ENCODE measurements at places on chromosomes 2 and 18.

DNA sequence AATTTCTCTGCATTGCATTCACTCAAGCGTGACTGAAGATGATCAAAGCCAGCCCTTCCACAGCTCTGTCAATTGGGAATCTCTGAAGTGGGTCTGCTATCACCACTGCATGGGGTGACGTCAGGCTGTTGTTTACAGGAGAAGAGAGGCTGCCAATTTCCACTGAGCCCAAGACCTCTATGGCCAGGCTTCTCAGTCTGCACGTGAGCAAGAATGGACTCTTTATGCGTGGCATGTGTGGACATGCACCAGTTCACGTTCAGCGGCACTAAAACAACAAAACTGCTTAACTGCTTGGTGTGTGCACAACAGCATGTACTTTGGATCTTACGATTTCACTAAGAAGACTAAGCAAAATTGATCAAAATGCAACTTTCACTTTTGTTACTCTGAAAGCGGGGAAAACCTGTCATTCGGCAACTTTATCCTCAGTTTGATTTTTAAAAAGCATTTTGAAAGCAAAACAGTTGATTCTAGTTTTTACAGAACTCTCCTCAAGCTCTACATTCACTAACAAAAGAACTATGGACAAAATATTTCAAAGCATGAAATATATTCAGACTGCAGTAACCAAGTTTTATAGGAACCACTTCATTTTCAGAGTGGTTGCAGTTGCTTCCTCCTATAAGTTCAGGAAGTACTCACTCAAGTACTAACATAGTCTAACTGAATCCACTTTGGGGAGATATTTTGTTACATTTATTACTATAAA is 77.0 kb upstream of the SERTAD2 start:
- DNase-seq, result peak; percentile 24

DNA sequence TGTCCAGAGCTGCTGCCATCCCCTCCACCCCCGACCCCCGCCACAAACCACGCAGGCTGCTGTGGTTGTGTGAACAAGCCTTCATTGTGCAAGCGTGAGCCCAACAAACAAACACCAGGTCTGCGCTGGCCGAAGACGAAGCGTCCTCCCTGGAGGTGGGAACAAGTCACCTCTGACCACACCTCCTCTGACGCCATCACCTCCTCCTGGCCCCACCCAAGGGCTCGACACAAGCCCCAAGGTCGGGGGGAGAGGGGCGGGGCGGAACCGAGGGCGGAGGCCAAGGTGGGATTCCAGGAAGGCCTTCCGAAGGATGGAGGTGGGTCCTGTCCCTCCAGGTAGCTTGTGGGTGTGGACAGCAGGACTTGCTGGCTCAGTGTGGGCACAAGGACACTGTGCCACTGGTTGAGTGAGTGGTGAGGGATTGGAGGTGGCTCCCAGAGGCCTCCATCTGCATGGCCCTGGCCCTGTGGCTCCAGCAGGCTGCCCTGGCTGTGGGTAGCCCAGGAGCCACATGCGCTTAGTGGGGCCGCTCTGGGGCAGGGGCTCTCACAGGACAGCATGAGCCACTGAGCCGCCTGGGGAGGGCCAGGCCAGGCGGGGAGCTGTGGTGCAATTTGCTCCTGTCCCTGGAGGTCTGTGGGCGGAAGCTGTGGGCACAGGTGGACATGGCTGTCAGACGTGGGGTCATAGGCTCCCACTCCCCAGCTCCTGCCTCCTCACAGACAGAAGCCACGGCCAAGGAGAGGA is 7.4 kb upstream of the GPR17 start:
- DNase-seq, result no peak

GRCh38 chr2:120589771-120590608 is 145.7 kb upstream of the GLI2 start:
- DNase-seq, result no peak

GRCh38 chr2:12457831-12458230 is 258.9 kb upstream of the TRIB2 start:
- DNase-seq, result no peak

GRCh38 chr2:133557614-133558013 is 10.6 kb downstream of the NCKAP5 start:
- no peak for DNase-seq

DNA sequence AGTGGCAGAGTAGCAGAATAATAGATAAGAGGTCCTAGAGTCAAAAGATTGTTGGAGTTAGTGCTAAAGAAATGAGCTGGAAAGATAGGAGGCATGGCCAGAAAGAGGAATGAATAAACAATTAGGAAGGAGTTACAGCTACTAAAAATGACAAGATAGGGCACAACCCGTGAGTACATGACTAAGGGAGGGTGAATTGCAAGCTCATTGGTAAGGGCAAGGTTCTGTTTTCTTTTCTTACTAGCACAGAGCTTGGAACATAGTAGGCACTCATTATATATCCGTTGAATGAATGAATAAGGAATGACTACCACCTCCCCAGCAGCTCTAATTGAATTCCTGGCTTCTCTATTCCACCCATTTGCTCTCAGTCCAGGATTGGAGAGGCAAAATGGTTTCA is 5.7 kb upstream of the MARCO start:
- no peak for DNase-seq

- no peak for DNase-seq
These were observed 289.6 kb downstream of the CYP26B1 start for GRCh38 chr2:71858071-71858470.
